ENCODE measurements at places on chromosomes 12 and 14.
A peak's percentile ranks its signal among the peaks of the same experiment; 100 is the strongest.

DNA sequence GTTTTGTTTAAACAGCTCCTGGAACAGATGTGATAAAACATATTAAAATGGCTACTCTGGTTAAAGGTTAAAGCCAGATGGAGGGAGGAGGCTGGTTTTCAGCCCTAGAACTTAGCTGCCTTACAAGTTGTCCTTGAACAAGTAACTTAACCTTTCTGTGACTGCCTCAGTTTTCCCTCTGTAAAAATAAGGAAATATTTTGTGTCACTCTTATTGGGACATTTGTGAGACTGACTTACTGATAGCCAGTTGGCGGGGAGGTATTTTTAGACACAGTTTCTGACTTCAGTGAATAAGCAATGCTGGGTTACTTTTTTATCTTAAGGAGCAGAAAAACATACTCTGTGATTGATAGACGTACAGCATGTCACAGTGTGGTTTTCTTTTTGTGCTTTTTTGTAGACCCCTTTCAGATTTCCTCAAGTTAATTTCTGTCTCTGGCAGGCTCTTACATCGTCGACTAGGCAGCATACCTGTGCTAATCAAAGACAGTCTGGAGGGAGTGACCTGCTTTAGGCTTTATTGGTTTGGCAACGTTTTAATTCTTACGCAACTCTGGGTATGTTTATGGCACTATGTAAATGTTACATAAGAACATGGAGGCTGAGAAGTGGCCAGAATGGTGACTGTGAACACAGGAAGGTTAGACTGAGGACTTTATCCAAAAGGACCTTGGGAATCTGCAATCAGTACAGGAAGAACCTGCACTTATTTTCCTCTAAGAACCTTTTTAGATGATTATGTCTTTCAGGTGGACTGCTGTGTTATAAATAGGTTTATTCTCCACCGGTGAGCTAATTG is 3.3 kb downstream of the ACVR1B start:
- no peak for DNase-seq

DNA sequence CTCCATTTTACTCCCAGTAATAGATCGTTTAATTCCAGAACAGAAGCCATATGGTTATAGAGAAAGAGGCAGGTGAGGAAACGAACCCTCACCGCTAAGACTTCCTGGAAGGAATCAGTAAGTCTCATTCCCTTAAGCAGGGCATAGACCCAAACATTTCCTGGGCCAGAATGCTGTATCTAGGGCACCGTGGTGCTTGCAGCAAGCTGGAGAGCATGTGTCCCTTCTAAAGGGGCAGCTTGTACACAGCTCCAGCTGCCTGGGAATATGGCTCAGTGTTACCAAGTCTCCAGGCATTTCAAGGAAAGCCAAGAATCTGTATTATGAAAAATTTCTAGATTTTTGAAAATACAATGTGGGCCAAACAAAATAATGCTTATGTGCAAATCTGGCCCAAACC is 73.4 kb downstream of the PPM1H start:
- no peak for DNase-seq

GRCh38 chr12:26197832-26198231 is 2.5 kb downstream of the SSPN start:
- DNase-seq, result no peak

GRCh38 chr12:96121271-96121711 is 72.9 kb upstream of the ELK3 start:
- DNase-seq, result no peak

GRCh38 chr12:132305560-132305966 is 23.8 kb downstream of the GALNT9 start:
- DNase-seq, result no peak

DNA sequence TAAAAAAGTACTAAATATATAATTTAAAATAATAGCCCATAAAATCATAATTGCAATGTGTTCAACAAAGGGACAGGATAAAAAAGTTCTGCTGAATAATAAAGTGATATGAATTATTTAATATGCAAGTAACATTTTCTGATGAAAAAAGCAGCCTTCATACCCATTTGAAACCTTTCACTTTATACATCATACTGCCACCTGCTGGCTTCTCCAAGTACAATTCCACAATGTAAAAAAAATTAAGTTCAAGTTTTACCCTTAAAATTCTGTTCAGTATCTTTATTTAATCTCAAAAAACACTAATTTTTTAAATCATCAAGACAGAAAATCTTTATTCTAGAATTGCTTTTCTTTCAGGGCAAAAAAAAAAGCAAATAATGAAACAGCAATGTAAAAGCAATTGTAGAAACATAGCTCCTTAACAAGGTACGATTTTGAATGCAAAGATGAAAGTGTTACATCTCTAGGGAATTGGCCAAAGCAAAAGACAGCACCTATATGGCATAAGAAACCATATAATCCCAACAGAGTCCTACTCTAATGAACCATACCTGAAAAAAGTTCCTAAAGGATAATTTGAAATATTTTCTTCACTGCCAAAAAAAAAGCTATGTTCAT is 15.0 kb downstream of the MDM1 start:
- peak; percentile 8 for DNase-seq
